ENCODE measurements at places on chromosomes 7 and 10.

- DNase-seq, result no peak
These were observed 157.2 kb upstream of the INSYN2A start for GRCh38 chr10:127353544-127353943.

GRCh38 chr7:37332243-37333016, 116.2 kb downstream of the ELMO1 start:
- no peak for DNase-seq

GRCh38 chr10:87660484-87661133, 931 bp downstream of the PAPSS2 start:
- peak; percentile 80 for DNase-seq

GRCh38 chr10:70481105-70481504, 2.5 kb downstream of the PALD1 start:
- DNase-seq, result no peak
